ENCODE measurements at places on chromosomes 4 and X. TPM values are rescaled to one million over a fixed set of nuclear protein-coding genes. Genes with fewer than 3 reads are reported as not detected.

The IL2RG gene
- polyA plus RNA-seq = 1,755 TPM

- no peak for DNase-seq
- no peaks in the 10 kb centered on the region for H3K36me3 ChIP-seq
- no peaks in the 10 kb centered on the region for H3K27me3 ChIP-seq
- H3K4me1 ChIP-seq = peaks cover 8% of the 10 kb centered on the region
Measured at GRCh38 chr4:154364066-154364845, 127.3 kb downstream of the DCHS2 start.

DNA sequence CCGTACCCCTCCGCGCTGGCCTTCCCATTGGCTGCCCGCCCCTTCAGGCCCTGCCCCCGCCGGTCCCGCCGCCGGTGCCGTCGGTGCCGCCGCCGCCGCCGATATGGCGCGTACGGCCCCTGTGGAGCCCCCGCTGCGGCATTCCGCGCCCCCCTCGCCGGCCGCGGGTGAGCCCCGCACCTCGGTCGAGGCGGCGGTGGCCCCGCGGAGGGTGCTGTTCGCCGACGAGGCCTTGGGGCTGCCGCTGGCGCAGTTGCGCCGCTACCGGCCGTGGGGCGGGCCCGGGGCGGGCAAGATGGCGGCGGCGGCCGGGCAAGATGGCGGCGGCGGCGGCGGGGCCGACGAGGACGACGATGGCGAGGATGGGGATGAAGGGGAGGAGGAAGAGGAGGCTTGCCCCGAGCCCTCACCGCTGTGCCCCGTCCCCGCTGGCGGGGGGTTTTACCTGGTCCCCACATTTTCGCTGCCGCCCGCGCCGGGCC is at the start of gene PPP1R3F:
TSS of gene PPP1R3F (plus strand) at position 27 of the 482 bp plus-strand sequence. CDS start at position 104, 77 bp downstream.
- H3K27ac ChIP-seq = peak within 1 kb of the TSS; percentile 99
- H3K36me3 ChIP-seq = no peaks in the 10 kb centered on the region
- H3K4me1 ChIP-seq = peaks cover 50% of the 10 kb centered on the region
- H3K27me3 ChIP-seq = peaks cover 11% of the 10 kb centered on the region

- DNase-seq = no peak
- H3K36me3 ChIP-seq = no peaks in the 10 kb centered on the region
- no peak overlapping the region for H3K4me3 ChIP-seq
- H3K27me3 ChIP-seq = peaks cover 13% of the 10 kb centered on the region
- H3K4me1 ChIP-seq = peaks cover 11% of the 10 kb centered on the region
Measured at GRCh38 chrX:54415534-54416350, 24.5 kb upstream of the TSR2 start.

DNA sequence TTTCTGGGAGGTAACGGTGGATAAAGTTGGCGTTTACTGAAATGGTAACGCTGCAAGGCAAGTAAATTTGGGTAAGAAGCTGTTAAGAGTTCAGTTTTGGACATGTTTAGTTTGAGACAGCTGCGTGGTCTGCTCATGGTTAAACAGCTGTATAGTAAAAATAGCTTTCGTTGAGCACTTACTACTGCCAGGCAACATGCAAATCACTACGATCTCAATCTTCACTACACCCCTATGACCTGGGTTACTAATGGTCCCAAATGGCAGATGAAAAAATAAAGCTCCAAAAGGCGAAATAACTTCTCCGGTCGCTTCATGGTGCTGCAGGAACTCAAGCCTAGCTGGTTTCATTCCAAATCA is 22.2 kb downstream of the FABP2 start:
- peaks cover 10% of the 10 kb centered on the region for H3K27me3 ChIP-seq
- H3K36me3 ChIP-seq = peaks cover 11% of the 10 kb centered on the region
- peaks cover 36% of the 10 kb centered on the region for H3K4me1 ChIP-seq
- peak overlapping the region; percentile 94 for H3K27ac ChIP-seq

DNA sequence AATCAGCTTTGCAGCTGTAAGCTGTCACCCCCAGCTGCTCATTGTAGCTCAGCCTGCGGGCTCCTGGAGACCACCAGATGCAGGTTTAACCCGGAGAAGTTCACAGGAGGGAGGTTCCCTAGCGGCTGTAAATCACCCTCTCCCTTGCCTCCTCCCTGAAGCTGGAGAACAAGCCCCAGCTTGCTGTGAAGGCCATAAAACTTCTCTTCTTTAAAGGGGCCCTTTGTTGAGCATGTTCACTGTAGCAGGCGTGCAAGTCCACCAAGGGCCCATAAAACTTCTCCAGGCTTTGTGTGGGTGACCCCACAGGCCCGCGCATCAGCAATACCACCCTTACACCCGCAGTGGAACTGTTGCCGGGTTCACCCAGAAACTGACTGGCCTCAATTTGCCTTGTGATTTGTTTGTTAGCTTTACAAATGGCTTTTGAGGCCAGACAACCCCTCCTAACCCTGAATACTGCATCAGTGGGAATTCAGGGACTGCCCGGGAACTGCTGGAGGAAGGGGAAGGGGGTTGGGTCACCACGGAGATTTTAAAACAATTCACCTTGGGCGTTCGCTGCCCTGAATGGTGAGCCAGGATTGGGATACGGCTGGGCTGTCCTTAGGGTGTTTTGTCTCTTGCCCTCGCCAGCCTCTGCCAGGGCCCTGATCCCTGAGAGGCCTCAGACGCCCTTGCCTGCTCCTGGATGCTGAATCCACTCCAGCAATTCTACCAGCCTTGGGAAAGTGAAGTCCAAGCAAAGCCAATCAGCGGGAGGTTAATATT is 49.5 kb upstream of the ATP6AP2 start:
- no peak for DNase-seq
- peaks cover 7% of the 10 kb centered on the region for H3K27me3 ChIP-seq
- no peaks in the 10 kb centered on the region for H3K4me1 ChIP-seq
- H3K27ac ChIP-seq = no peak overlapping the region
- H3K4me3 ChIP-seq = no peak overlapping the region
- no peaks in the 10 kb centered on the region for H3K36me3 ChIP-seq

GRCh38 chrX:76802708-76803107 is 375.2 kb downstream of the MAGEE1 start:
- no peak for DNase-seq
- H3K36me3 ChIP-seq = no peaks in the 10 kb centered on the region
- no peak overlapping the region for H3K27ac ChIP-seq
- H3K27me3 ChIP-seq = peaks cover 5% of the 10 kb centered on the region
- H3K4me1 ChIP-seq = no peaks in the 10 kb centered on the region
- no peak overlapping the region for H3K4me3 ChIP-seq

GRCh38 chr4:184583738-184584502 is 65.3 kb downstream of the CASP3 start:
- no peaks in the 10 kb centered on the region for H3K27me3 ChIP-seq
- peaks cover 17% of the 10 kb centered on the region for H3K4me1 ChIP-seq
- no peak overlapping the region for H3K27ac ChIP-seq
- no peak for DNase-seq
- no peak overlapping the region for H3K4me3 ChIP-seq

- peaks cover 72% of the 10 kb centered on the region for H3K4me1 ChIP-seq
- peaks cover 6% of the 10 kb centered on the region for H3K27me3 ChIP-seq
- H3K4me3 ChIP-seq = no peak overlapping the region
Measured at GRCh38 chrX:154074199-154074598, 23.3 kb downstream of the MECP2 start.

- H3K27ac ChIP-seq = no peak overlapping the region
- no peaks in the 10 kb centered on the region for H3K4me1 ChIP-seq
- no peak overlapping the region for H3K4me3 ChIP-seq
- no peak for DNase-seq
- H3K36me3 ChIP-seq = no peaks in the 10 kb centered on the region
Measured at GRCh38 chrX:105636667-105637066, 185.7 kb upstream of the NRK start.

Data from immature natural killer cell (primary cell).